ENCODE measurements at places on chromosomes 3 and 15.

GRCh38 chr3:159897331-159898075 lies 91.1 kb upstream of the IL12A start:
- no peak for DNase-seq

GRCh38 chr3:182983876-182984275 lies 3.5 kb upstream of the DCUN1D1 start:
- no peak for DNase-seq

- no peak for DNase-seq
These were observed 168.3 kb upstream of the TRIM42 start for GRCh38 chr3:140509534-140509933.

GRCh38 chr15:67307156-67307555 lies 52.6 kb downstream of the IQCH start:
- DNase-seq = no peak

- peak; percentile 27 for DNase-seq
These were observed 535 bp downstream of the MCTP2 start for GRCh38 chr15:94231723-94232468.

DNA sequence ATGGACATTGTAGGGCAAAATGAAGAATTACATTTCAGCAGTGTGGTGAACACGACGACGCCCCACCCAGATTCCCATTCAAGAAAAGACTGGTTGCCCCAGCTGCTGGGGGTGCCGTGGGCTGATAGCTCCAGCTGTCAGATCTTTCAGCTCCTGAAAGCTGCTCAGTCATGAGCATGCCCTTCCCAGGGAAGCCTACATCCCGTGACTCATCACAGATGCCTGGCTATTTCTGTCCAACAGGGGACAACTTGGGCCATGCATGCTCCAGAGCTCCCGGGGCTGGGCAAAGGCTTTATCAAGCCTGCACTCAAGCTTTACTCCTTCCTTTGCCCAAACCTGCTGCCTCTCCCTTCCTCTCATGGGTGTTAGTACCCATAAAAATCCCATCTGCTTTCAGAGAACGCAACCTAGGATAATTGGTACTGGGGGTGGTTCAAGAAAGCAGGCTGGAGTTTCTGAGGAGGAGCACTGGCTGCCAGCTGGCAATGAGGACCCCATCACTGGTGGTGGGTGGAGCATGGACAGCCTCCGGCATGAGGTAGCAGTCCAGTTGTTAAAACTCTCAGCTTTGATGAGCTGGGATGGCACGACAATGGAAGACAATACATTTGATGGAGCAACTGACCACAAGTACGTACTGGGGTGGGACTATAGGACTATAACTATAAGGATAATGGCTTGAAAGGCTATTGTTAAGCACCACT lies 16.4 kb upstream of the ST8SIA2 start:
- DNase-seq = no peak

- no peak for DNase-seq
These were observed 83.2 kb upstream of the WNT5A start for GRCh38 chr3:55570271-55570711.

DNA sequence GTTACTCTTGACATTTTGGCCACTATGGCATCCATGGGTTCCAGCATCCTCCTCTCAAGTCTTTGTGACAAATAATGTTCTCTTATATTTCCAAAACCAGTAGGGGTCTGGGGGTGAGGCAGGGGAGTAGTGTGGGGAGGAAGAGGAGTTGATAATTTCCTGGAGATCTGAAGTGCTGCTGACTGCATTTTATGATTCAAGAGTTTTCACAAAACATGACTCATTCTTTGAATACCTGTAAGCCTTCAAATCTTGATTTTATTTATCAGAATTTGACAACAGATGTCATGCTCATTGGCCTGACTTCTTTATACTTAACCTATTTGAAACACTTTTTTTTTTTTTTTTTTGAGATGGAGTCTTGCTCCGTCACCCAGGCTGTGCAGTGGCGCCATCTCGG lies 98.8 kb upstream of the PLXND1 start:
- DNase-seq = no peak

DNA sequence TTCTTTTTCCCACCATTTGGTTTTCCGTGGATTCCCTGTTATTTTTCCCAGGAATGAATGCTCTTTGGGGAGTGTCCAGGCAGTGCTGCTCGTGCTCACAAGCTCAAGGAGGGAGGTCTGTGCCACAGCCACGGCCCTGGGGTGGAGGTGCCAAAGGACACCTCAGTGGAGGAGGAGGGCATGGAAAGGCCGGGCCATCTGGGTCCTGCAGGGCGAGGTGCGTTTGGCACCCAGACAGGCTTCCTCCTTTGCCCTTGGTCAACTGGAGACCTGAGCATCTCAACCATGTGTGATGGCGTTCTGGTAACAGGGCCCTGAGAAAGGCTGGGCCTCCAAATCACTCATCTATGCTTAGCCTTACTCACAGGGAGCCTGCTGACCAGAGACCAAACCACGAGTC lies 25.4 kb downstream of the KY start:
- DNase-seq = no peak

Measured in GM20000 (cell line).